ENCODE measurements at places on chromosomes 2 and 18. TPM values are rescaled to one million over a fixed set of nuclear protein-coding genes. Genes with fewer than 3 reads are reported as not detected.

C1GALT1C1L gene
- 0.28 TPM for total RNA-seq

UGT1A4 gene
- total RNA-seq: not detected

GRCh38 chr18:53772293-53772692 lies 452.2 kb downstream of the MBD2 start:
- H3K36me3 ChIP-seq: no peaks in the 10 kb centered on the region
- H3K4me1 ChIP-seq: no peaks in the 10 kb centered on the region
- H3K27me3 ChIP-seq: no peaks in the 10 kb centered on the region
- DNase-seq: no peak

DNA sequence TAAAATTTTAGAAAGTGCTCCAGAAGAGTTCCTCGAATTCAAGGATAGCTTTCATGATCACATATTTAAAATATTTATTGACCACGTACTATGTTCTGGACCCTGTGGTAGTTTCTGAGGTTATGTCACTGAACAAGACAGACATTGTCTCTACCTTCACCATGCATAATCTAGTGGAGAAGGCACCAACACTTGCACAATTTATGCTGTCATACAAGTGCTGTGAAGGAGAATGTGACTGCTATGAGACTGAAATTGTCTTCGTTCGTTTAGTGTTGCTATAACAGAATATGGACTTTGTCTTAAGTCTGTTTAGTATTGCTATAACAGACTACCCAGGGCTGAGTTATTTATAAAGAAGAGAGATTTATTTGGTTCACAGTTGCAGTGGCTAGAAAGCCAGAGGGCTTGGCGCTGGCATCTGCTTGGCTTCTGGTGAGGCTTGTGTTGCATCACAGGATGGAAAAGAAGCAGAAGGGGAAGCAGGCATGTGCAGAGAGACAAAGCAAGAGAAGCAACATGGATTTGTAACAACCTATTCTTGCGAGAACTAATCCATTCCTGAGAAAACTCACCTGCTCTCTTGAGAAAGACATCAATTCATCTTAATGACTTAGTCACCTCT lies 50.0 kb upstream of the RFX8 start:
- H3K27me3 ChIP-seq: no peaks in the 10 kb centered on the region
- no peak overlapping the region for H3K4me3 ChIP-seq
- no peaks in the 10 kb centered on the region for H3K36me3 ChIP-seq
- no peak for DNase-seq
- H3K4me1 ChIP-seq: no peaks in the 10 kb centered on the region

DSC3 gene
- total RNA-seq: 0.04 TPM

- H3K36me3 ChIP-seq: no peaks in the 10 kb centered on the region
- no peaks in the 10 kb centered on the region for H3K4me1 ChIP-seq
- DNase-seq: no peak
- H3K4me3 ChIP-seq: no peak overlapping the region
Measured at GRCh38 chr2:130328710-130329109, 14.0 kb upstream of the IMP4 start.

CCDC141 gene
- 6.5 TPM for total RNA-seq

DNA sequence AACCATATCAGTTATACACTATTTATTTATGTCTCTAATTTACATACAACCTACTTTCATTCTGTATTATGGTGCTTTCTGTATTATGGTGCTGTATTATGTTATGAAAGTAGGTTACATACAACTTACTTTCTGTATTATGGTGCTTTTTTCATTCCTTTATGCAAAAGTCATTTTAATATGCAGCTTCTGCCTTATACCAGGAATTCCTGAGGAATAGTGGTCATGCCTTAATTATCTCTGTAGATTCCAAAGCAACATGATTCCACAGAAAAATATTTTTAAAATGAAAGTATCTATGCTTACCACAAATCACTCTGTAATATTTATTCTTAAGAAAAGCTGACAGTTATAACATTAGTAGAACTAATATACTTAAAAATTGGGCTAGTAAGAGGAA lies 922.0 kb upstream of the NRXN1 start:
- H3K36me3 ChIP-seq: no peaks in the 10 kb centered on the region
- H3K27ac ChIP-seq: no peak overlapping the region
- H3K27me3 ChIP-seq: no peaks in the 10 kb centered on the region
- DNase-seq: no peak
- H3K4me3 ChIP-seq: no peak overlapping the region

CRYBA2 gene
- total RNA-seq: 8.8 TPM

ASPRV1 gene
- 0.44 TPM for total RNA-seq

FOXD4L1 gene
- total RNA-seq: not detected

IL18R1 gene
- total RNA-seq: 0.51 TPM

- H3K36me3 ChIP-seq: no peaks in the 10 kb centered on the region
- H3K4me3 ChIP-seq: no peak overlapping the region
- DNase-seq: no peak
Measured at GRCh38 chr2:146762786-146763185, 1082.0 kb upstream of the ACVR2A start.

DNA sequence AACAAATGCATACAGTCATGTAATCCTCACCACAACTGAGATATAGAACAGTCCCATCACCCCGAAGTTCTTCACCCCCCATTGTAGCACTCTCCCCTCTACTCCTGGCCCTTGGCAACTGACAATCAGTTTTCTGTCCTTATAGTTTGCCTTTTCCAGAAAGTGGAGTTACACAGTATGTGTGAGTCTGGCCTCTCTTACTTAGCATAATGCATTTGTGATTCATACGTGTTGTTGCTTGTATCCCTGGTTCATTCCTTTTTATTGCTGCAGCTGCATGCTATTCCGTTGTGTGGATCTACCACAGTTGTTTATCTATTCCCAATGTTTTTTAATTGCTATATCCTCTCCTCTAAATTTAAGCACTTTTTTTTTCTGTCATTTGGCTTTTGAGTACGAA lies 17.6 kb downstream of the ACYP2 start:
- H3K4me1 ChIP-seq: no peaks in the 10 kb centered on the region
- DNase-seq: no peak
- no peak overlapping the region for H3K27ac ChIP-seq

RAB10 gene
- 62.9 TPM for total RNA-seq

- no peaks in the 10 kb centered on the region for H3K36me3 ChIP-seq
- no peak overlapping the region for H3K4me3 ChIP-seq
- peaks cover 4% of the 10 kb centered on the region for H3K27me3 ChIP-seq
- H3K4me1 ChIP-seq: no peaks in the 10 kb centered on the region
Measured at GRCh38 chr2:147800316-147800715, 44.5 kb upstream of the ACVR2A start.

TBR1 gene
- not detected for total RNA-seq

SMC6 gene
- total RNA-seq: 5.2 TPM

- no peak overlapping the region for H3K27ac ChIP-seq
- H3K36me3 ChIP-seq: no peaks in the 10 kb centered on the region
- H3K27me3 ChIP-seq: no peaks in the 10 kb centered on the region
- no peak overlapping the region for H3K4me3 ChIP-seq
Measured at GRCh38 chr2:44902217-44903137, 39.0 kb upstream of the SIX3 start.

TXNL4A gene
- total RNA-seq: 47.0 TPM

- no peaks in the 10 kb centered on the region for H3K27me3 ChIP-seq
- no peaks in the 10 kb centered on the region for H3K36me3 ChIP-seq
- peaks cover 46% of the 10 kb centered on the region for H3K4me1 ChIP-seq
- peak overlapping the region; percentile 22 for H3K27ac ChIP-seq
Measured at GRCh38 chr18:58232668-58233067, 188.6 kb downstream of the NEDD4L start.

GRCh38 chr18:4748975-4749374 lies 293.9 kb upstream of the DLGAP1 start:
- no peaks in the 10 kb centered on the region for H3K36me3 ChIP-seq
- H3K27ac ChIP-seq: no peak overlapping the region
- H3K4me3 ChIP-seq: no peak overlapping the region
- DNase-seq: no peak

NLRC4 gene
- 1.0 TPM for total RNA-seq

CFAP221 gene
- 11.4 TPM for total RNA-seq

- H3K36me3 ChIP-seq: no peaks in the 10 kb centered on the region
- H3K27ac ChIP-seq: no peak overlapping the region
- H3K27me3 ChIP-seq: no peaks in the 10 kb centered on the region
- no peak overlapping the region for H3K4me3 ChIP-seq
Measured at GRCh38 chr2:103529798-103530502, 768.1 kb downstream of the TMEM182 start.

MARCO gene
- total RNA-seq: 1.2 TPM

TLX2 gene
- not detected for total RNA-seq

- no peaks in the 10 kb centered on the region for H3K36me3 ChIP-seq
- H3K27ac ChIP-seq: no peak overlapping the region
- H3K4me1 ChIP-seq: no peaks in the 10 kb centered on the region
- DNase-seq: no peak
- no peaks in the 10 kb centered on the region for H3K27me3 ChIP-seq
Measured at GRCh38 chr18:64806691-64807090, 657.8 kb upstream of the LINC00305 start.

DNA sequence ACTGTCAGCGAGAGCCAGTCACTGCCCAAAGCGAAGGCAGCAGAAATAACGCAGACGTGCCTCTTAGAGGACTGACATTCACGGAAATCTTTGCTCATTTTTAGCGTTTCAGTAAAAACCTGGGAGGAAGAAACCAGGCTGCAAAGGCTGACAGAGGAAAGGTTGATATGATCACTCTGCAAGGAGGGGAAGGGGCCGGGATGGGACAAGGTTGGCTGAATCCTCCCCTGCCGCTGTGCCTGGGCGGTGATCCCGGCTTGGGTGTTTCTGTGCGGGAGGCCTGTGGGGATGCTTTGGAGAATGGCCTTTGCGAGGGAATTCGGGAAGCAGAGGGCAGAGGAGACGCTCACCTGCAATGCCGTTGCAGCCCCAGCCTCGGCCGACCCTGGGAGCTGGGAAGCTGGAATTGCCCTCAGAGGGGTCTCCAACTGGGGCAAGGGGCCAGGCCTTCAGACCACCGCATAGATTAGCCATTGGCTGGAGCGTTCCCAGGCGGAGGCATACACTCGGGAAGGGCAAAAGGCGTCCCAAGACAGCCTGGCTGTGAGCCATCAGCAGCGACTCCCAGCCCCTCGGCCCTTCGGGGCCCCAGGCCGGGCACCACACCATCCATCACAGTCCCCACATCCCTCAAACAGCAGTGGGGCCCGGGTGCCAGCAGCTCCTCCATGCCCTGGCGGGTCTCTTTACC lies 111.7 kb upstream of the GPC1 start:
- H3K27me3 ChIP-seq: no peaks in the 10 kb centered on the region
- no peak overlapping the region for H3K4me3 ChIP-seq
- DNase-seq: no peak

ZNF521 gene
- total RNA-seq: 6.0 TPM

- H3K36me3 ChIP-seq: no peaks in the 10 kb centered on the region
- no peaks in the 10 kb centered on the region for H3K27me3 ChIP-seq
- no peak for DNase-seq
- no peak overlapping the region for H3K4me3 ChIP-seq
- no peaks in the 10 kb centered on the region for H3K4me1 ChIP-seq
- H3K27ac ChIP-seq: no peak overlapping the region
Measured at GRCh38 chr2:154934213-154934612, 235.7 kb downstream of the KCNJ3 start.

- H3K4me1 ChIP-seq: no peaks in the 10 kb centered on the region
- H3K27me3 ChIP-seq: no peaks in the 10 kb centered on the region
- DNase-seq: no peak
Measured at GRCh38 chr2:98757904-98758421, 27.0 kb upstream of the MGAT4A start.

C1D gene
- 7.7 TPM for total RNA-seq

DNA sequence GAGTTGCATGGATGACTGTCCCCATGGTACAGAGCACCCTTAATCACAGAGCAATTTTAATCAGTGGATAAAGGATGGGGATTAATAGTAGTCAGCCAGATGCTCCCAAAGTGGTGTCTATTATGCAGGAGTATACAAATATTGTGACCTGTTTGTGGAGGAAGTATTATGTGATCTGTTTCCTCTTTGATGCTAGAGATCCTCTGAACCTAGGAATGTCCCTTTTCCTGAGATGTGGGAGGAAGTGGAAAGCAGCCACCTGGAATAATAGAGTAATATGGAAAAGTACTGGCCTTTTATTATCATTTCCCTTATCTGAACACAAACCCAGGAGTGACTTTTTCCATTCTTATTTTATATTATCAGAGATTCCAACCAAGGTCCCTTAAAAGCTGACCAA lies 94.2 kb upstream of the EFEMP1 start:
- H3K36me3 ChIP-seq: no peaks in the 10 kb centered on the region
- no peak overlapping the region for H3K4me3 ChIP-seq
- DNase-seq: no peak
- no peaks in the 10 kb centered on the region for H3K4me1 ChIP-seq
- H3K27me3 ChIP-seq: no peaks in the 10 kb centered on the region

DNA sequence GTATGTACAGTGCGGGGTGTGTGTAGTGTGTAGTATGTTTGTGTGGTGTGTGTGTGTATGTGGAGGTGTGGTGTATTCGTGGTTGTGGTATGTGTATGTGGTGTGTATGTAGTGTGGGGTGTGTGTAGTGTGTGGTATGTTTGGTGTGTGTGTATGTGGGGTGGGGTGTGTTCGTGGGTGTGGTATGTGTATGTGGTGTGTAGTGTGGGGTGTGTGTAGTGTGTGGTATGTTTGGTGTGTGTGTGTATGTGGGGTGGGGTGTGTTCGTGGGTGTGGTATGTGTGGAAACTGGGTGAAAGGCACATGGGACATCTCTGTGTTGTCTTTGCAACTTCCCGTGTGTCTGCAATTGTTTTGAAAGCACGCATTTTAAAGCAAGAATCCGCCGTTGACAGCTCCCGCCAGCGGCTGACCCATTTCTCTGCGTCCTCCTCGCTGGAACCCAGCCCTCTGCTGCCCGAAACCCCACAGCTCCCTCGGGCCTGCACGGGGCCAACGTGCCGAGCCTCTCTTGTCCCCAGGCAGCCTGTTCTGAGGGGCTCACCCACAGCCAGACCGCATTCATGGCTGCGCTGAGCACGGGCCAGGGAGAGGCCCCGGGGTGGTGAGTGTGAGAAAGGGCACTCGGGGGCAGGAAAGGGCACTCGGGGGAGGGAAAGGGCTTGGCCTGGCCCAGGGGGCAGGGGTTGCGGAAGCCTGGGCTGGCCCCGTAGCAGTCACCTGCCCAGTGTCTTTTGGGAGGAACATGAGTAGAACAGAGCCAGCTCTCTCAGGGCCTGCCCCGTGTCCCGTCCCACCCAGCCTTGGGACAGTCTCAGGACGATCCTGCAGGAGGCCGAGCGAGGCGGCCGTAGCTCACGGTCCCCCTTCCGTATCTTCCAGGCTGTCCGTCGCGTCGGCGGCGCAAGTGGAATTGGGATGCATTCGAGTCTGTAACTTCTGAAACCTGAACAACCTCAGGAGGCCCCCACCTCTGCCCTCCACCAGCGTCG lies 61.4 kb downstream of the TWIST2 start:
- H3K27me3 ChIP-seq: no peaks in the 10 kb centered on the region
- H3K4me3 ChIP-seq: no peak overlapping the region
- H3K27ac ChIP-seq: no peak overlapping the region
- H3K4me1 ChIP-seq: no peaks in the 10 kb centered on the region

- no peak for DNase-seq
- no peaks in the 10 kb centered on the region for H3K4me1 ChIP-seq
- H3K27ac ChIP-seq: no peak overlapping the region
- H3K36me3 ChIP-seq: no peaks in the 10 kb centered on the region
- H3K27me3 ChIP-seq: no peaks in the 10 kb centered on the region
Measured at GRCh38 chr2:201353116-201353515, 4.0 kb downstream of the FLACC1 start.

GRCh38 chr18:75433098-75433497 lies 5.6 kb upstream of the SMIM21 start:
- H3K4me1 ChIP-seq: no peaks in the 10 kb centered on the region
- H3K27ac ChIP-seq: no peak overlapping the region
- DNase-seq: no peak
- no peaks in the 10 kb centered on the region for H3K36me3 ChIP-seq
- H3K4me3 ChIP-seq: no peak overlapping the region

GRCh38 chr18:26656431-26656943 lies 108.1 kb upstream of the KCTD1 start:
- H3K4me1 ChIP-seq: peaks cover 7% of the 10 kb centered on the region
- peak; percentile 64 for DNase-seq
- peak overlapping the region; percentile 53 for H3K4me3 ChIP-seq

Data from pancreas (tissue), 10 donors.